Activated CD4-positive, alpha-beta T cell treated with anti-CD3 and anti-CD28 coated beads, Interleukin-2, amount 10 ng/mL, durations not matched to agents 24 days and 14 days (primary cell): ENCODE measurements at places on chromosomes 12 and 14. TPM values are rescaled to one million over a fixed set of nuclear protein-coding genes. Genes with fewer than 3 reads are reported as not detected.

- no peak overlapping the region for H3K27ac ChIP-seq
- no peaks in the 10 kb centered on the region for H3K27me3 ChIP-seq
- peaks cover 11% of the 10 kb centered on the region for H3K36me3 ChIP-seq
- no peak for DNase-seq
Measured at GRCh38 chr12:109169686-109170085, 53.3 kb downstream of the ACACB start.

DNA sequence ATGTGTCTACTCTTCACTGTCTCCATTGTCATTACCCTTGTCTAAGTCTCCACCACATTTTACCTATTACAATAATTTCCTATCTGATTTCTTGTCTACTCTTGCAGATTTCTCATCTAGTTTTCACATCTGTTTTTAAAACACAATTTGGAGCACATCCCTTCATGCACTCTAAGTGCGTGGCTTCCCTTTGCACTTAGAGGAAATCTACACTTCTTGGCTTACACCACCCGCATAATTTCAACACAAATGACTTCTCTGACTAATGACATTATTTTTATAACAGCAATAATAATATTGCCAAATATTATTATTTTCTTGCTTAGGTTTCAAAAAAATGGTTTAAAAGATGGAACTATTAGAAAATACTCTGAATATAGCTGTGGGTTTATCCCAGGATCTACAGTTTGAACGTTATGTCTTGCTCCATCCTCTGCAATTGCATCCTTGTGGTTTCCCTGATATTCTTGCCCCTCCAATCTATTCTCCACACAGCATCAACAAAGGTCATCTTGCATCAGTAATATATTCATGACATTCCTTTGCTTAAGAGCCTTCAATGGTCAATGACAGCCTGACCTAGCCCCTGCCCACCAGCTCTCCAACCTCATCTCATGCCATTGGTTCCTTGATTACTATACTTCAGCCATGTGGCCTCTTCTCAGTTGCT, 153.7 kb downstream of the SLC25A21 start:
- no peaks in the 10 kb centered on the region for H3K27me3 ChIP-seq
- H3K27ac ChIP-seq, result no peak overlapping the region
- H3K4me1 ChIP-seq, result no peaks in the 10 kb centered on the region
- no peaks in the 10 kb centered on the region for H3K36me3 ChIP-seq
- no peak overlapping the region for H3K4me3 ChIP-seq

DNA sequence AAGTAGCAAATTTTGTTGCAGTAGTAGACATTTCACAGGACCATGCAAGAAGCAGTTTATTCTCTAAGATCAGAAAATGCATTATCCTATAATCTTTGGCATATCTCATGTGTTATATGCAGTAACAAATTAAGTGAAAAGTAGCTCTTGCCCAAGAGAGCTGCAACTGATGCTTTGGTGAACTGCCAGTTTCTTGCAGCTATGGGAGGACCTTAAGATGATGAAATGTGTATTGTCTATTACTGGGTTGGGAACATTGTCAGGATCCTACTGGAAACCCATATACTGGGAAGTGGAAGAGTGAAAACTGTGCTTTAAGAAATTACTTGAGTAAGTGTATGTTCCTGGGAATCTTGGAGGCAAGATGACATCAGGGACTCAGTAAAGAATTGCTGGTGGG, 238.8 kb downstream of the DACT1 start:
- H3K27me3 ChIP-seq, result peaks cover 1% of the 10 kb centered on the region
- H3K4me1 ChIP-seq, result no peaks in the 10 kb centered on the region
- no peaks in the 10 kb centered on the region for H3K36me3 ChIP-seq

DNA sequence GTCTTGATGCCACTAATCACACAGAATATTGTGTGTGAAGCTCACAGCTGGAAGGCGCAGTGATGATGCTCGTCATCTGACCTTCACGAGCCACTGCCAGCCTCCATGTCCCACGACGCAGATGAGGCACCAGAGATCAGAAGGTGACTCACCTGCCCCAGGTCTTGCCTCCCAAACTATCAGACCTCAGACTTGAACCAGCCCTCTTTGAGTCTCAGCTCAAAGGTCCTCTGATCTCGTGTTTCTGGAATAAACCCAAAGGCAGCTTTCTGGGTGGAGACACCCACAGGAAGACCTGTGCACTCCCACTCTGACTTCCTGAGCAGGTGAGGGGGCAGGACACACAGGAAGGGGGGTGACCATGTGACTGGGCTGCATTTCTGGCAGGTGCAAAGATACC, 19.6 kb upstream of the CHGA start:
- H3K27me3 ChIP-seq, result peaks cover 12% of the 10 kb centered on the region
- no peak overlapping the region for H3K4me3 ChIP-seq
- H3K27ac ChIP-seq, result no peak overlapping the region
- H3K36me3 ChIP-seq, result no peaks in the 10 kb centered on the region
- no peak for DNase-seq
- peaks cover 14% of the 10 kb centered on the region for H3K4me1 ChIP-seq

GRCh38 chr12:59627582-59627981, 31.8 kb downstream of the SLC16A7 start:
- H3K4me3 ChIP-seq, result no peak overlapping the region
- H3K27ac ChIP-seq, result peak overlapping the region; percentile 50
- peaks cover 17% of the 10 kb centered on the region for H3K36me3 ChIP-seq
- H3K4me1 ChIP-seq, result peaks cover 14% of the 10 kb centered on the region

DNA sequence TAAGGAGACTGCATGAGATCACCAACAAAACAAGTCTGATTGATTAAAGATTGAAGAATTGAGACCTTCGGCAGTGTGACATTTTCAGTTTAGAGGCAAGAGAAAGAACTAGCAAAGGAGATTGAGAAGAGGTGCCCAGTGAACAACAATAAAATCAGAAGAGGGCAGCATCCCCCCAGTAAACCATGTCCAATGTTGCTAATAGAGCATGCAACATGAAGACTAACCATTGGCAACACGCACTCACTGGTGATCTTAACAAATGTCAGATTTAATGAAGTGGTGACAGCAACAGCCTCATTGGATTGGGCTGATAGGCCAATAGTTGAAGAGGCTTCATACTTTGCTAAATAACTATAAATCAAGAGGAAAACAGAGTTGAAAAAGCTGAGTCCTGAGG, 20.7 kb upstream of the TAS2R14 start:
- peaks cover 5% of the 10 kb centered on the region for H3K27me3 ChIP-seq
- no peak overlapping the region for H3K27ac ChIP-seq

Gene RTL1
- not detected in 2 replicates for total RNA-seq

Gene SLC38A2
- 158 and 168 TPM in 2 replicates for total RNA-seq

Gene HOXC9
- total RNA-seq, result not detected in 2 replicates
